ENCODE measurements at places on chromosomes 2 and 18.

GRCh38 chr2:150357770-150358467, 129.5 kb downstream of the RND3 start:
- no peak overlapping the region for H3K4me3 ChIP-seq
- H3K27ac ChIP-seq = no peak overlapping the region
- H3K27me3 ChIP-seq = no peaks in the 10 kb centered on the region
- H3K36me3 ChIP-seq = no peaks in the 10 kb centered on the region
- peak; percentile 31 for ATAC-seq

DNA sequence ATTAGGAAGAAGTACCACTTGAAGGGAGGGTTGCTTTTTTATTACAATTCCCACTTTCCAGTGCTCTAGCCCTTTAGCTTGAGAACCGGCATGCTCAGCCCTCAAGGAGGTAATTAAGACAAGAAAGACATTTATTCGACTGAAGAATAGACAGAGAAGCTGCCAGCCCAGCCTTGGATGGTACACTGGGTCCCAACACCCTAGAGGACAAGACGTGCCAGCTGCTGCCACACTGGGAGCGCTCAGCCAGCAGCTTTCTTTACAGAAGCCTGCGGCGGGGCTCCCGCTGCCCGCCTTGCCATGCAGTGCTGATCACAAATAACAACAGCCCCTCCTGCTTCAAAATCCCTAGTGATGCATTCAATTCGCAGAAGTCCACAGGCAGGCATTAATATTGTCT, 746.3 kb upstream of the RAB6C start:
- no peaks in the 10 kb centered on the region for H3K36me3 ChIP-seq
- ATAC-seq = no peak
- H3K4me3 ChIP-seq = no peak overlapping the region
- no peak overlapping the region for H3K27ac ChIP-seq
- H3K27me3 ChIP-seq = no peaks in the 10 kb centered on the region

DNA sequence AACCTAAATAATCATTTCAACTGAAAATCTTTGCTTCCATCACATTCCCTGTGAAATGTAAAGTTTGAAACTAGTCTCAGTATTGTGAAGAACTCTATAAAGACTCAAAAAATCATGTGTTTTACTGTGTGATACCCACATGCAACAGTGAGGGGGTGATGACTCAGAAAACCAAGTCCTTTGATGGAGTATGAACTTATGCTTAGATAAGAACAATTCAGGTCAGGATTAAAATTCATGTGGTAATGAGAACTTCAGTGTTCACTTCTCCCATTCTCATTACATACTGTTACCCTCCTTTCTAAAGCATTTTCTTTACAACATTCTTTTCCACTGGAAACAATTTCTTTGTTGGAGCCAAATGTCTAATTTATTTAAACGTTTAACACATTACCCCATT, 360.2 kb downstream of the FSIP2 start:
- H3K36me3 ChIP-seq = no peaks in the 10 kb centered on the region
- no peak overlapping the region for H3K27ac ChIP-seq
- no peaks in the 10 kb centered on the region for H3K27me3 ChIP-seq
- no peak for ATAC-seq

GRCh38 chr2:208006833-208007232, 18.5 kb downstream of the PLEKHM3 start:
- no peaks in the 10 kb centered on the region for H3K36me3 ChIP-seq
- ATAC-seq = no peak
- H3K4me1 ChIP-seq = no peaks in the 10 kb centered on the region
- no peaks in the 10 kb centered on the region for H3K27me3 ChIP-seq
- H3K27ac ChIP-seq = no peak overlapping the region

GRCh38 chr18:48308755-48309575, 100.2 kb downstream of the ZBTB7C start:
- H3K27me3 ChIP-seq = no peaks in the 10 kb centered on the region
- H3K36me3 ChIP-seq = no peaks in the 10 kb centered on the region
- ATAC-seq = no peak
- no peak overlapping the region for H3K4me3 ChIP-seq
- no peak overlapping the region for H3K27ac ChIP-seq

GRCh38 chr18:40985436-40985835, 969.6 kb upstream of the PIK3C3 start:
- H3K36me3 ChIP-seq = no peaks in the 10 kb centered on the region
- H3K4me1 ChIP-seq = no peaks in the 10 kb centered on the region
- no peak for ATAC-seq
- H3K4me3 ChIP-seq = no peak overlapping the region
- no peaks in the 10 kb centered on the region for H3K27me3 ChIP-seq

- no peak overlapping the region for H3K4me3 ChIP-seq
- H3K27me3 ChIP-seq = no peaks in the 10 kb centered on the region
- H3K27ac ChIP-seq = peak overlapping the region; percentile 37
- H3K36me3 ChIP-seq = no peaks in the 10 kb centered on the region
- H3K4me1 ChIP-seq = no peaks in the 10 kb centered on the region
Measured at GRCh38 chr18:6624661-6625311, 104.7 kb upstream of the ARHGAP28 start.

DNA sequence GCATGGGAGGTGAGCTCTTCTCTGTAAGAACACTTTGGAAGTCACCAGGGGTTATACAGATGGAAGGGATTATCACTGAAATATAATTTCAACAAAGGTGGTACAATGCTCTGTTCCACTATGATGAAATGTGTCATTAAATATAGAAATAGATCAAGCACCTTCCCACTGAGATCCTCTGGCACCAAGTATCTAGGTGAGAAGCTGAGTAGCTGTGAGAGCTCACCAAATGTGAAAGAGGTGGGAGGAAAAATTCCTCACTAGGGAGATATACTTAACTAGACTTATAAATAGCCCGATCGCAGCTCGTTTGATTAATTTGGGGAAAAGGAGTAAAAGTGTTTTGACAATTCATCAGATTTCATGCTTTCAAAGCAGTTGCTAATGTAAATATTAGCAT, 247.6 kb downstream of the SMAD2 start:
- no peaks in the 10 kb centered on the region for H3K4me1 ChIP-seq
- H3K27me3 ChIP-seq = no peaks in the 10 kb centered on the region
- no peak overlapping the region for H3K4me3 ChIP-seq
- H3K36me3 ChIP-seq = no peaks in the 10 kb centered on the region
- ATAC-seq = no peak

DNA sequence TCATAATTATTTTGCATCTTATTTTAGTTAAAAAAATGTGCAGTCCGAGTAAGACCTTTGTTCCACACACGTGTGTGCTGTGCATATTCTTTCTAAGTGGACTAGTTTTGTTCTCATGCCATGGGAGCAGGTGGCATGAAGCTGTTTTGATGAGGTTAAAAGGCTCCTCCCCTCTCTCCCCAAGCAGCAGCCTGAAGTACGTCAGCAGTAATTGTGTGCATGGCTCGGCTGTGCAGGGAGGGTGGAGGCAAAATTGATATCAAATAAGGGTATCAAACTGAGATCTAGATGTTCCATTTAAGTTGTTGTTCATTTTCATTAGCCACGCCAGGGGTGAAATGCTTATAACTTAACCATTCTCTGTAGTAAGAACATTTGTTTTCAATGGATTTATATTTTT, at the start of gene NYAP2:
Gene NYAP2, plus strand, starts transcription at position 207 of the 400 bp plus-strand sequence. CDS start 9,171 bp downstream, outside the sequence.
- no peak within 1 kb of the TSS for H3K4me3 ChIP-seq
- no peaks in the 10 kb centered on the region for H3K36me3 ChIP-seq
- H3K27me3 ChIP-seq = peaks cover 10% of the 10 kb centered on the region

DNA sequence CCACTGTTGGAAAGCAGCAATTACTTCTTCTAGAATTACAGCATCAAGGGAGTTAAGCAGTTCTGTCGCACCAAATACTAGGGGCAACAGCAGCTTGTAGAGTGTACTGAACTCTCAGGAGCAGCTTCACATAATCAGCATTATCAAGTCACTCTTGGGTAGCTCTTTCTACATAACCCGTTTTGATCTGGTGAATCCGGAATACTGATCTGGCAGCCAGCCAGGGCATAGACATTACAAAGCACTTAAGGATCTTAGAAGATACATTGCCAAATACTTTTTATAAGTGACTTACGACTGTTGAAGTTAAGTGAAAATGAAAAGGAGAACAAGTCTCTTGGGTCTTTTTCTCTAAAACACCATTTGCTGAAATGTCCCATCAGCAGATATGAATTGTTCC, 73.2 kb upstream of the NETO1 start:
- no peaks in the 10 kb centered on the region for H3K4me1 ChIP-seq
- no peak overlapping the region for H3K4me3 ChIP-seq
- H3K36me3 ChIP-seq = no peaks in the 10 kb centered on the region
- no peak for ATAC-seq

- H3K4me3 ChIP-seq = no peak overlapping the region
- peaks cover 7% of the 10 kb centered on the region for H3K4me1 ChIP-seq
- H3K27me3 ChIP-seq = no peaks in the 10 kb centered on the region
- H3K27ac ChIP-seq = no peak overlapping the region
- no peaks in the 10 kb centered on the region for H3K36me3 ChIP-seq
- ATAC-seq = no peak
Measured at GRCh38 chr18:45412577-45412976, 202.7 kb upstream of the SLC14A2 start.

GRCh38 chr2:54503192-54503591, 47.1 kb downstream of the SPTBN1 start:
- peak overlapping the region; percentile 20 for H3K27ac ChIP-seq
- H3K27me3 ChIP-seq = no peaks in the 10 kb centered on the region
- H3K4me3 ChIP-seq = no peak overlapping the region
- peaks cover 50% of the 10 kb centered on the region for H3K4me1 ChIP-seq
